ENCODE measurements at places on chromosomes 12 and 14.

- DNase-seq, result peak; percentile 98
Observed at GRCh38 chr14:34650786-34651584, 21.0 kb upstream of the SNX6 start.

DNA sequence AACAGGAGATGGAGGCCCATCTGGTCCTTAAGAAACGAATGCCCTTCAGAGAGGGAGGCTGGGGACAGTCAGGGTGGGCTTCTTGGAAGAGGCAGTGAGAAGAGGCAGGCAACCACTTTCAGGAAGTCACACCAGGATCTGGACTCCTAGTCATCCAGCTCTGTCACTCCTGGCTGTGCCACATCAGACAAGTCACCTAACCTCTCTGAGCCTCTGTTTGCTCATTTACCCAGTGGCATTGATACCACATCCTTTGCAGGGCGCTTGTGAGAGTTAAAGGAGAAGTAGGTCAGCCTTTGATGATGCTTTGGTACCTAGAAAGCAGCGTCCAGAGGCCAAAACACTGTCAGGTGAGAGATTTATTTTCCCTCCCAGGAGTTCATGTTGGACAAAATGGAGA lies 11.1 kb downstream of the CCDC197 start:
- DNase-seq, result no peak

GRCh38 chr12:131917711-131918306 lies 11.3 kb upstream of the PUS1 start:
- DNase-seq, result no peak

- DNase-seq, result peak; percentile 82
Observed at GRCh38 chr12:95858451-95859343, at the start of gene SNRPF. Gene SNRPF, plus strand, starts transcription at chr12:95858952. Its CDS starts 122 bp downstream, at chr12:95859074.

- no peak for DNase-seq
Observed at GRCh38 chr12:88623777-88624548, 43.7 kb upstream of the KITLG start.

DNA sequence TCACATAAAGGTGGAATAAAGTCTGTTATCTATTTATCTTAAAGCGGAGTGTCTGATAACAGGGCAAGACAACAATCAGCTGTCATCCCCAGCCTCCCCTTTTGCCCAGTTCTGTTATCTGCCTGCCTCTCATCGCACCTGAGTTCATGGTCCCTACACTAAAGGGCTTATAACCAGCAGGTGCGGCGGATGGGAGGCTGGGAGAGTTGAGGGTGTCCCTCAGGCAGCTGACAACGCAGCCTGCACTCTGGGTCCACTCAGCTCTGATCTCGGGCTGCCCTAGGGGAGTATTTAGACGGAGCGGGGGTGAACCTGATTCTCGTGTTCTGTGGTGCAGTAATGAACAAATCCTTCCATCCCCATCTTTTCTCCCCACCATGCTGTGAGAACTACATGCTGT lies 34.0 kb upstream of the JDP2 start:
- DNase-seq, result no peak

DNA sequence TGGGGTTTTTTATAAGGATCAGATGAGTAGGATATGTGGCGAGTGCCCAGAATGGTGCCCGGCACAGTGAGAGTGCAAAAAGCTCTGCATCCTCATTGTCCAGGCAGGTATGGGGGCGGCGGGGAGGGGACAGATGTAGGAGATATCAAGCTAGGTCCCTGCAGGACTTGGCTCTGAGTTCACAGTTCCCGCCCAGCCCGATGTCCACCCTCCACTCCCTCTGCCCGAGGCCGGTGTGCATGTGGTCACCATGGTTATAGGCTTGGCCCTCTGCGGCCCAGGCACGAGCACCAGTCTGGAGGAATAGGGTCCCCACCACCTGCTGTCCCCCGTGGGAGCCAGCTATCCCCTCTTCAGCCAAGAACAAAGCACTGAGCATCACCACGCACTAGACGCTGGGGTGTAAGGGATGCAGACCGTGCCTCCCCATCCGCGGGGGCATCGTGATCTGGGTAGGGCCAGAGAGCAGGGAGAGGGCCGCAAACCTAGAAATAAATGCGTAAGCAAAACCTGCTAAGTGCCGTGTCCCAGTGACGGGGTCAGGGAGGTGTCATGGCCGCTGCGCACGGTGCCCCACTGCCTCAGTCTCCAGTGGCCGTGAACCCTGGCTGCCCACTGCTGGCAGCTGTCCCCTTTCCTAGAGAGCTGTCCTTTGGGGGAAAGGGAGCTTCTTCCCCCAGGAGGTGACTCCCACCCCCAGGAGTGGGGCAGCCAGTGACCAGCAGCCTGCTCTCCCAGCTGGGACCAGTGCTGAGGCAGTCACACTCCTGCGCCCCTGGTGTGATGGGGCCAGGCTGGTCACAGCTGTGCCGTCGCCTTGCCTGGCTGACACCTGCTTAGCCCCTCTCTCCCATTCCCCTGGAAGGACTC lies 12.0 kb downstream of the RFLNA start:
- no peak for DNase-seq

GRCh38 chr12:63764481-63764880 lies 15.2 kb upstream of the RXYLT1 start:
- DNase-seq, result no peak

GRCh38 chr12:40324261-40324660 lies 99.5 kb downstream of the LRRK2 start:
- DNase-seq, result no peak

- no peak for DNase-seq
Observed at GRCh38 chr12:104588921-104589590, 132.3 kb downstream of the CHST11 start.

DNA sequence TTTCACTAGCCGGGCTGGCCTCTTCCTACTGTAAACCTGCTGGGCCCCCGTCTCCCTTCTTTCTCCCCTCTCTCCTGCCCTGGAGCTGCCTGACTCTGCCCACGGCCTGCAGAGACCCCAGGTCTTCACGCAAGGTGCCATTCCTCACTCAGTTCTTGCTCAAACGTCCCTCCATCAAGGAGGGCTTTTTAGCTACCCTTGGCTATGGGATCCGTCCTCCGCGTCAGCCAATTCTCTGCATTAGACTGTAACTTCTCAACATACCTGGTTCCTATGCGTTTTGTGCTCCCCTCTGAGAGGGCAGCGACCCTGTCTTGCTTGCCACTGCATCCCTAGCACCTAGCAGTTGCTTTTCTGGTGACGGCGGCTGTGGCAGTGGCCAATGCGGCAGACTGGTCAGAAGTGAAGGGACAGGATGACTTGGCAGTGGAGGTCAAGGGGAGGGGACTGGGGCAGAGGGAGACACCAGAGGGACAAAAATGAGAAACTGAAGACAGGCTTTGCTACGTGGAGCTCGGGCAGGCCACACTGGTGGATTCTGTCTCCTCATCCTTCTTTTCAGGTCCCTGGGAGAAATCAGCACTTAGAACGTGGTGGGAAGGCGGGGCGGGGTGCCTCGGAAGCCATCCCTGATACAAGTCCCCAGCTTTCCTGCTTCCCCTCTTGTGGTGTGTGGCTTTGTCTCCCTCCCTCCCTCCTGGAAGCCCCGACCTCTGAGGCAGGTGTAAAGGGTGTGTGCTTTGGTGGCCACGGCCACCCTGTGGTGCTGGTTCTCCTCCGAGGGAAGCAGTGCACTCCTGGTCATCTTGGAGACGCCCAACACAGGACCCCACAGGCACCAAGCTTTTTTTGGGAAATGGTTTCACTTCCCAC lies 1.8 kb downstream of the B3GNT4 start:
- DNase-seq, result no peak

GRCh38 chr12:103442822-103443221 lies 52.9 kb downstream of the C12orf42 start:
- no peak for DNase-seq

- DNase-seq, result no peak
Observed at GRCh38 chr12:123532808-123533649, 490 bp downstream of the RILPL1 start.

DNA sequence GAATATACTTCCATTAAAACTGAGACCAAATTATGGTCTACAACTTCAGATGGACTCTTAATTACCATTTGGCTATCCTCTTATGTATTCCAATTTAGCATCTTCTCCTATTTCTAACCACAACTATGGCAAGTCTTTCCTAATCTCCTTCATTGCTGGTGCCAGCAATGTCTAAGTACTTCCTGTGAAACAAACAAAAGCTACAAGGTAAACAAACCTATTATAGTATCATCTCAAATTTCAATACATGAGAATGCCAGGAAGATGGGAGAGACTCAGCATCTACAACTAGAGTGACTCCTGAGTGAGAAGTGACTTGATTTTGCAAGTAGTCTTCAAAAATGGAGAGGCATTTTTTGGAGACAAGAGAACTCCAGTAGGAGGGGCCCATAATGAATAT lies 202.9 kb upstream of the ATXN7L3B start:
- DNase-seq, result no peak

- no peak for DNase-seq
Observed at GRCh38 chr12:10186299-10186698, 7.5 kb downstream of the TMEM52B start.

- DNase-seq, result no peak
Observed at GRCh38 chr12:90940872-90941499, 14.0 kb downstream of the CCER1 start.

DNA sequence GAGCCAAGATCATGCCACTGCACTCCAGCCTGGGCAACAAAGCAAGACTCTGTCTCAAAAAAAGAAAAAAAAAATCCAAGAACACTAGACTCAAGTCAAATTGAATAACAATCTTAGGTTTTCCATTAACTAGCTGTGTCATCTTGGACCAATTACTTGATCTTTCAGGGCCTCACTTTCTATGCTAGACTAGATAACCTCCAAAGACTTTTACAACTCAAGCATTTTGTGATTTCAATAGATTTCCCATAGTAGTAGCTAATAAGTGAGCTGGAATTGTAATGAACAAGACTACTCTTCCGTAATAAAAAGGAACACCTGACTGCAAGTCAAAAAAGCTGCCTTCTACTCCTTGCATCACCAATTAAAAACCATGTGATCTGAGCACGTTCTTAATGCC lies 127.0 kb upstream of the SSTR1 start:
- DNase-seq, result no peak

- DNase-seq, result peak; percentile 57
Observed at GRCh38 chr12:80241576-80242273, 142.4 kb downstream of the OTOGL start.

DNA sequence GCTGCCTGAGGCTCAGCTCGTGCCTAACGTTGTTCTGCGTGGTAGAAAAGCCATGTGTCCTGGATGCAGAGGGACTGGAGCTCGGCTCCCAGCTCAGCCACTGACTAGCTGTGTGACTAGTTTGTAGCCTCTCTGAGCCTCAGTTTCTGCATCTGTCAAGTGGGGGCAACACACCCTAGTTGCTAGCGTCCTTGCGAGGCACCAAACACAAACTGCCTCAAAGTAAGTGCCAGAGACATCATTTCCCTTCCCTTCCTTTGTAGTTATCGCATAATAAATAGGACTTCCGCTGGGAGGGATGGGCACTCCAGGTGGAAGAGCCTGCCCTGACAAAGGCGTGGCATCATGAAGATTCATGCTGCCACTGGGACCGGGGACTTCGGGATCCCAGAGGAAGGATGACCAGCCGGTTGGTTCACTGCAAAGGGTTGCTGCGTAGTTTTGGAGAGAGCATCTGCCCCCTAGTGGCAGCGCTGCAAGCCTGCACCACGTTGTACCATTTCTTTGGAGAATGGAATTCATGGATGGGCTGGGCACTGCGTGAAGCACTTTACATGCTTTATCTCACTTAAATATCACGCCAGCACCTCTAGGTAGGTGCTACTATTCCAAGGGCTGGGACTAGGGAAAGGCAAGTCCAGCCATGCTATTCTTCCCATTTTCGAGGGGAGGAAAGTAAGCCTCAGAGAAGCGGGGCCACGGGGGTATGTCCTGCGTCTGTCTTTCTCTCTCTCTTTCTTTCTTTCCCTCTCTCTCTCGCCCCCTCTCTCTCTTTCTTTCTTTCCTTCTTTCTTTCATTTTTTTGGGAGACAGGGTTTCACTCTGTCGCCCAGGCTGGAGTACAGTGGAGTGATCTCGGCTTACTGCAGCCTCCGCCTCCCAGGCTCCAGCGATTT lies 4.6 kb downstream of the CCDC197 start:
- no peak for DNase-seq

DNA sequence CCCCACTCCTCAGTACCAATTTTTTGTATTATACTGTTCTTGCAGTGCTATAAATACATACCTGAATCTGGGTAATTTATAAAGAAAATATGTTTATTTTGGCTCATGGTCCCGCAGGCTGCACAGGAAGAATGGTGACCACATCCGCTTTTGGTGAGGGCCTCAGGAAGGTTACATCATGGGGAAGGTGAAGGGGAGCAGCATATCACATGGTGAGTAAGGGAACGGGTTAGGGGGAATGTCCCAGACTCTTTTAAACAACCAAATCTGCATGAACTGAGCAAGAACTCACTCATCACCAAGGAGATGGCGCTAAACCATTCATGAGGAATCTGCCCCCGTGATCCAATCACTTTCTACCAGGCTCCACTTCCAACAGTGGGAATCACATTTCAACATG lies 40.0 kb downstream of the OSBPL8 start:
- no peak for DNase-seq

- DNase-seq, result no peak
Observed at GRCh38 chr12:95055057-95055456, 18.4 kb downstream of the NR2C1 start.

- no peak for DNase-seq
Observed at GRCh38 chr12:69906411-69907216, 81.6 kb downstream of the MYRFL start.

DNA sequence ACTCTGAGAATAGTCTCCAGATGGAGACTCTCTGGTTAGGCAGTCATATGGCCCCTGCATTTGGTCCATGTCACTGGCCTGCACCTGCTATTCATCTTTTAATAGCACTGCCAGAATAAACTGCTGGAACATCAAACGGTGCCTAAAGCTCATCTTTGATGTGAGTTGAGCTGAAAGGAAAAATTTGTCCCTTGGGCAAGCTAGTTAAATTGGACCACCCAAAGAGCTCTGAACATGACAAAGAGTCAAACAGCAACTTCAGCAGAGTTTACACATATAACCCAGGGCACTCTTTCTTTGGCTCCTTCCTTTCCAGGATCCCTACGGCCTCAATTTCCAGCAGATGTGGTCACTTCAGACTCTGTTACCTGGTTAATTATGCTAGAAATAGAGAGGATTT lies 269.9 kb downstream of the RPL10L start:
- no peak for DNase-seq

DNA sequence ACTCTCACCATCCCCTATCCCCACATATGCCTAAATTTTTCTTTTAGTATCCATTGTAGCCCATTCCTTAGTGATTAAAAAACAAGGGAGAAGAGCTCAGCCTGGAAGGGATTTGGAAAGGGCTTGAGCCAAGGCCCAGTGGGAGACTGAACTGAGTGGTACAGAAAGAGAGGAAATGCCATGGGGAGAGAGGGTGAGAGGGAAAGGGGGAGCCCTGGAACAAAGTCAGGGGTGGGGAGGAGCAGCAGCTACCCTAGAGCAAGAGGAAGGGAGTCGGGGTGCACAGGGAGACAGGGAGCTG lies 2.6 kb upstream of the ATN1 start:
- no peak for DNase-seq

Data from HS-27A (cell line).